D721Med (cell line): ENCODE measurements at places on chromosomes 16 and 17.

DNA sequence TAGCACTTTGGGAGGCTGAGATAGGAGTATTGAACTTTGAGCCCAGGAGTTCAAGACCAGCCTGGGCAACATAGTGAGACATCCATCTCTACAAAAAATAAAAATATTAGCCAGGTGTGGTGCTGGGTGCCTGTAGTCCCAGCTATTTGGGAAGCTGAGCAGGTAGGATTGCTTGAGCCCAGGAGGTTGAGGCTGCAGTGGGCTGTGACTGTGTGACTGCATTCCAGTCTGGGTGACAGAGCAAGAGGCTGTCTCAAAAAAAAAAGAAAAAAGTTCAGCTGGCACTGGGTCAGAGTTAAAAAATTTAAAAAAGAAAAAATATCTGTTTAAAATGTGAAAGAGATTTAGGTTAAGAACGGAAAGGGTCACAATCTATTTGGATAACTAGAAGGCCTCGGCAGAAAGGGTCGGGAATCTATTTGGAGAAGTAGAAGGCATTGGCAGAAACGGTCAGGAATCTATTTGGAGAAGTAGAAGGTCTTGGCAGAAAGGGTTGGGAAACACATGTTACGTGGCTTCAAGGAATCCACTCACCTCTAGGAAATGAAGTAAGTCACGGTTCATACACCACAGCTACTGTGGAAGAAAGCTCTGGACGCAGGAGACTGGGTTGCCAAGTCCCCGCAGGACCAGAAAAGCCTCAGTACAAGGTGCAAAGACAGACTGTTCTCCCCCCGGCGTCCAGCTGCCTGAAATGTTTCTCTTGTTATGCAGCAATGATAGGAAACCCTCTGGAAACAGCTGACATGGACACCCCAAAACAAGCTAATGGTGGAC lies 25.3 kb downstream of the LMF1 start:
- no peak for DNase-seq

GRCh38 chr17:69066482-69066881 lies 5.8 kb upstream of the ABCA9 start:
- no peak for DNase-seq

DNA sequence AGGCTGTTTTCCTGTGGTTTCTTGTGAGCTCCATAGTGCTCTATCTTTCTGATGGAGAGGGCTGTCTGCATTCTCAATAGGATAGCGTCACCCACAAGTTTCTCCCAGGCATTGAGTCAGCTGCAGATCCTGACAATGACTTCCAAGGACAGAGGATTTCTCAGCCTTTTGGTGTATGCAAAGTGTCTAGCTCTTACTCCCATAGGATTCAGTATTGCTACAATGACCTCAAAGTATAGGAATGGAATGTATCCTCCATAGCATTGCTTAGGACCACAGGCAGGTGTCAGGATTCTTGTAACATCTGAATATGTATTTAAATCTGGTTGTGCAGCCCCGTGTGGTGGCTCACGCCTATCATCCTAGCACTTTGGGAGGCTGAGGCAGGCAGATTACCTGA lies 32.3 kb downstream of the SMIM36 start:
- no peak for DNase-seq

GRCh38 chr16:66687906-66688625 lies 8.5 kb downstream of the CMTM4 start:
- DNase-seq = no peak

GRCh38 chr16:66375451-66375850 lies 9.0 kb downstream of the CDH5 start:
- DNase-seq = no peak

- DNase-seq = no peak
Measured at GRCh38 chr17:37368577-37368976, 7.2 kb upstream of the C17orf78 start.

DNA sequence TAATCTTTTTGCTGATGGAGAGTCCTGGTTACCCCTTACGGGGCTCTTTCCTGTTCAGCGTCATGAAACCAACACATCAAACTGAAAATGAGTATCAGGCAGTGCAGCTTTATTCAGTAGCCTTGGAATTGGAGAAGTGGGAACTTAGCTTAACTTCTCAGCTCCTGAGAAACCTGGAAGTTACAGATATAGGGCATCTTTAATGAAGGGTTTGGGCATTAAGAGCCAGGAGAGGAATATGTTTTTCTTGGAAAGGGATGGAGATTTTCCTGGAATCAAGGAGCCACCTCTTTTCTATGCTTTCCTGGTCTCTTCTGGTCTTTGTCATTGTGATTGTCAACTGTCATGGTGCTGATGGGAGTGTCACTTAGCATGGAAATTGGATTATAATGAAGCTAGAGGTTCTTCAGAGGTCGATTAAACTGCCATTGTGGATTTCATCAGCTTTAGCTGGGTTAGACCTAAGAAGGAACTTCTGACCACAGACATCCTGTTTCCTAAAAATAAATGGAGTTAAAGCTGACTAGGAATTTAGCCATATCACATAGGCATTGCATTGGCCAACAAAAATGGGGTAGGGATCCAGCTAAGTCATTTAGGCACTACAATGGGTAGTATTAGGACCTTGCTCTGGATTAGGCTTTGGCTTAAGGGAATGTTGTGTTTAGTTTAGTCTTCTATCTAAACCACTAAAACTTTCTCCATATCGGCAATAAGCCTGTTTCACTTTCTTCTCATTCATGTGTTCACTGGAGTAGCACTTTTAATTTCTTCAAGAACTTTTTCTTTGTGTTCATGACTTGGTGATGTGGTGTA lies 186.4 kb downstream of the BCAS3 start:
- DNase-seq = no peak

DNA sequence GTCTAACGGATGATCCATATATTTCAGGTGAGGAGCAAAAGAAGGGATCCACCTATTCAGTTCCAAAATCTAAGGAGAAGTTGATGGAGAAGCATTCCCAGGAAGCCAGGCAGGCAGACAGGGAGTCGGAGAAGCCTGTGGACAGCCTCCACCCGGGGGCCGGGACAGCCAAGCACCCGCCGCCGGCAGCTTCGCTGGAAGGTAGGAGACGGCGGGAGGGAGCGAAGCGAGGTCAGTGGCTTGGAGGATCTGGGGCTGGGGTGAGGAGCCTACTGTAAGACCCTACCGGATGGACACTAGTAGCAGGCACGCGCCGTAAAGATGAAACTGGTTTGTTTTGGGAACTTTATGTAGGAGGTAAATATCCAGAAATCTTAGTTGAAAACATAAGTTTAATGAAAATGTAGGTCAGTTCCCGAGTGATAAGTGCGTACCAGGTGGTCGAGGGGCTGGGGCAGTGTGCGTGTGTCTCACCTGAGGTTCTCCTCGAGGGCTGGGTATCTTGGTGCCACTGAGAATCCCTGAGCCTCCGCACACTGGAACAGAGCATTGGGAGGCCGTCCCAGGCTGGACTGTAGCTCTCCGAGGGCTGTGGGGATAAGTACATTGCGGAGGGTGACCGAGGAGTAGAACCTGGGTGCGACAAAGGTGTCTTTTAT lies 714 bp downstream of the SPATA33 start:
- DNase-seq = no peak

DNA sequence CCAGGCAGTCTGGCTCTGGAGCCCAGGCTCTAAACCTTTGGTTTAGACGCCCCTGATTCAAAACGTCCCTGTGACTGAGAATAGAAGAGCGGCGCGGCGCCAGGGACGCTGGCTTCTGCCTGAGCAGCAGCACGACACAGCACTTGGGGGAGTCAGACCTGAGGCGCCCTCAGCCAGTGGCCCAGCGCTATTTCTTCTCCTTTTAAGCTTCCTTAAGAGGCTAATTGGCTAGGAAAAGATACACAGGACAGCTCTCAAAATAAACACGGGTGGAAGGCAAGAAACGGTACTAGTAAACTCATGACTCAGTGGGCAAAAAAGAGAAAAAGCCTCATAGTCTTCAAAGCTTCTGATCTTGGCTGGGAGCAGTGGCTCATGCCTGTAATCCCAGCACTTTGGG lies 34.9 kb downstream of the GTF3C1 start:
- DNase-seq = no peak

- DNase-seq = peak; percentile 86
Measured at GRCh38 chr16:88688013-88688778, 1.9 kb upstream of the SNAI3 start.

- DNase-seq = no peak
Measured at GRCh38 chr17:64472564-64472963, 23.6 kb downstream of the MILR1 start.

- no peak for DNase-seq
Measured at GRCh38 chr17:30095507-30096244, 20.9 kb upstream of the NSRP1 start.

- DNase-seq = no peak
Measured at GRCh38 chr16:81397879-81398520, 46.6 kb upstream of the CMIP start.

DNA sequence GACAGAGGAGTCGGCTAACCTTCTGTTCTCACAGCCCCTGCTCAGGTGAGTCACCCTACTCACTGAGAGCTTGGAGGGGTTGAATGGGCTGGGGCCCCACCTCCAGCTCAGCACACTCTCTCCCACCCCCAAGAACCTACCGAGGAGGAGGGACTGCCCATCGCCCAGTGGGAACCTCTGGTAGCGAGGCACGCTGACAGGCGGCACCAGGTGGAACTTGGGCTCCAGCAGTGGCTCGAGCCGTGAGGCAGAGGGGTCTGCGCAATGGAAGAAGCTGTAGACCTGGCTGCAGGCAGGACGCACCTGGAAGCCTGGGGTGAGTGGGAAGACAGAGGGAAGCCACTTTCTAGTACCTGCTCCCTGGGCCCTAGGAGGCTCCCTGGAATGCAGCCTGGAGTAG lies 28.3 kb downstream of the PIMREG start:
- DNase-seq = no peak

DNA sequence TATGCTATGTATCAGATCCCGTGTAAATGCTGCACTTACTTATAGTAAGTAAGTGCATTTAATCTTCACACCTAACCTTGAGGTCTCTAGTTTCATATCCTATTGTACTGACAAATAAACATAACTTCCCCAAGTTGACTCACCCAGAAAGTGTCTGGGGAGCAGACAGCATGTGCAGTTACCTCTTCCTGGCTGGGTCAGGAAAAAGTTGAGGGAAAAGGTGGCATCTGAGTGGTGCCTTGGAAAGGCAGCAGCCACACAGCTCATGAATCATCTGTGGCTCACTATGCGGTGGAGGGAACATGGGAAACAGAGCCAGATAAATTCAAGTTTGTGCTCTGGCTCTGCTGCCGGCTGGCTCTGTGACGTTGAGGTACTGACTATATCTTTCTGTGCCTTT lies 382.0 kb upstream of the DYNLRB2 start:
- DNase-seq = no peak

GRCh38 chr16:51651061-51651466 lies 500.0 kb upstream of the SALL1 start:
- DNase-seq = no peak

GRCh38 chr16:89005201-89006035 lies 28.4 kb upstream of the CBFA2T3 start:
- DNase-seq = no peak

DNA sequence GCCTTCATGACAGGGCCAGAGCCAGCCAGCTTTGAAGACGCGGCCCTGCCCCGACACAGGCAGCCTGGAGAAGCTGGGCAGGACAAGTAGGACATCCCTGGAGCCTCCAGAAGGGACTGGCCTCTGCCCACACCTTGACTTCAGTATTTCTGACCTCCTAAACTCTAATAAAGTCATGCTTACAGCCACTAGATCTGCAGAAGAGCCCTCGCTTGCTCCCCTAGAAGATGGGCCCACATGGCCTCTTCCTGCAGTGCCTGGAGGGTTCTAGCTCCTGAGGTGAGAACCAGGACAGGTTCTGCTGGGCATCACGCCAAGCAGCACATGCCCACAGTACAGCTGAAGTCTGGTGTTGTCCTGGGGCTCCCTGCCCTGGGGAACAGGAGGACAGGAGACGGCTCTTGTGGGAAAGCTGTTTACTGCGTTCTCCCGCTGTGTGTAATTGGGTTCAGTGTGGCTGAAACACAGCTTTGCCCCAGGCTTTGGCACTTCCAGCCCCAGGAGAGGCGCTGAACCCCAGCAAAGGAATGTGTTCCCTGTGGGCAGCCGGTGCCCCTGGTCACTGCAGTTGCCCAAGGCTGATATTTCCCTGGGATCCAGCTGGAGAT lies 2.6 kb downstream of the APRT start:
- no peak for DNase-seq

DNA sequence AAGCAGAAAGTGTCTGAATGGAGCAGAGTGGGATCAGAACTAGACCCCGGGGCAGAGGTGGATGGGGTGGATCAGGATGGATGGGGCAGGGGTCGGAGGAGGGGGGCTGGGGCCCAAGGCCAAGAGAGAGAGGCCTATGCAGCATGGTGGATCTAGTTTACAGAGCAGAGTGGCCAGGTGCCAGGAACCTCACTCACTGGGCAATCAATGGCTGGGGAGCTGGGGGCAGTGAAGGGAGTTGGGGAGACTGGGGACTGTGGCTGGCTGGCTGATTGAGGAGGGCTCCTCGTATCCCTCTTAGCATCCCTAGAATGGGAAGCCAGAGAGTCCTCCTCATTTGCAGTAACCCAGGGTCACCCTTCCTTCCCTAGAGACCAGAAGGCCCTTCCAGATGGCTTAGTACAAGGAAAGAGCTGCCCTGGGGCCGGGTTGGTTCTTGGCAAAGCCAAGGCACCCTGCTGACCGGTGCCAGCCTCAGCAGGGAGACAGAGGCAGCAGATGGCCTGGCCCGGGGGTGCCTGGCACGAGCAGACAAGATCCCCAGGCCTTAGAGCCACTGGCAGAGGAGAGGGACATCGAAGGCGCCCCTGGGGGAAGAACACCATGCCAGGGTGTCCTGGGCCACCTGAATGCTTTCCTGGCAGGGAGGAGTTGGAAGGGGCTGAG lies 36.8 kb downstream of the SRCIN1 start:
- DNase-seq = no peak

DNA sequence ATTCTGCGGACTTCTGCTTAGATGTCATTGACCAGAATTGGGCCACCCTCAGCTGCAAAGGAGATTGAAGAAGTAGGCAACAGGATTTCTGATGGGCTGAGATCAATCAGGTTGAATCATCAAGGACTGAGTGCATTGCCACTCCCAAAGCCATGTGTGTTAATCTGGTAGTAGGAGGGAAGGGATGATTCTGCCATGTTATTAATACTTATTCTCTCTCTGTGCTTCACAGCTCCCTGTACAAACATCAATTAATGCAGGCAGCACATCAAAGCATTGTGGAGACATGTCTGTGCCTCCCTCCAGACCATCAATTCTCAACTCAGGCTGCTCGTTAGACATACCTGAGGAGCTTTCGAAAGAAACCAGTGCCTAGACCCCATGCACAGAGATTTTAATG lies 11.6 kb downstream of the LRRC3C start:
- DNase-seq = no peak

GRCh38 chr16:56047307-56048234 lies 143.7 kb upstream of the GNAO1 start:
- no peak for DNase-seq

- DNase-seq = no peak
Measured at GRCh38 chr16:85543536-85543935, 69.6 kb upstream of the GSE1 start.

- peak; percentile 70 for DNase-seq
Measured at GRCh38 chr16:88743693-88744576, 37.6 kb downstream of the CTU2 start.

DNA sequence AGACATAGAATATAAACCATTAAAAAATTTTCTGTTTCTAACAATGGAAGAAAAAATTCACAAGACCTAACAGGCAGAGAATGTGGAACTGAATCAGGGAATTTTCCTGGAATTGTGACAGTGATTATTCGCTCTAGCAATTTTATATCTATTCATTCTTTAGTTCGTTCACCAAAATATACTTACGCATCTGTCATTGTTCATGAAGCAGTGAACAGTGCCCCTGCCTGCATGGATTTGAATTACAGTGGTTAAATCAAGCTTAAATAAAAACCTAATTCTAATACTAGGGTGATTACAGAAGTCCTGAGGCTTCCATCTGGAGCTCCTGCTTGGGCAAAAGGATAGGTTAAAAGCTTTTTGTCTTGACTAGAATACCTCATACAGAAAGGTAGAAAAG lies 48.6 kb downstream of the ABCA8 start:
- DNase-seq = no peak
